Activated CD4-positive, alpha-beta T cell treated with anti-CD3 and anti-CD28 coated beads, Interleukin-2, amount 50 U/mL, for 48 hours (primary cell): ENCODE measurements at places on chromosomes 1 and 21.

DNA sequence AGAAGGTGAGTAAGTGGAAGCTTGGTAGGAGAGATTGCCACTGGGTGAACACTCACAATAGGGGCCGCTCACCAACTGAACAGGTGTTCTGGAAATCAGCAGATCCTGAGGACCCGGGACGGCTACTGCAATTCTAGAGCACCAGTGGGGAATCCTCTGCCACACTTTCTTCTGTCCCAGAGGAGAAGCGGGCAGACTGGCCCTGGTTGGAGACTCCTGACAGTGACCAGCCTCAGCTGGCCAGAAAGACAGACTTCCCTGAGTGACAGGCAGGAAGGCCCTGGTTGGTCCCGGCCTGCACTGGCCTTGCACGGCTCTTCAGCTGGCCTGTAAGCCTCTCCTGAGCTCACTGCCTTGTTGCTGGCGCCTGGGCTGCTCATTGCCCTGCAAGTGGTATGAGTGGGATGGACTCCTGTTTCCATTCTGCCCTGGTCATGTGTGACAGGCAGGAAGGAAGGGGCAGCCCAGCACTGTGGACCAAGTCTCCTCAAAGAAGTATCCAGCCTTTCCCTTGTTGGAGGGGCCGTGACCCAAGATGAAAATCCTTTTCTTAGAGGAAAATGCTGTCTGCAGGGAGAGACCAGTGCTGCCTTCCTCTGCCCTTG lies 34.5 kb downstream of the MAN1C1 start:
- DNase-seq: no peak

DNA sequence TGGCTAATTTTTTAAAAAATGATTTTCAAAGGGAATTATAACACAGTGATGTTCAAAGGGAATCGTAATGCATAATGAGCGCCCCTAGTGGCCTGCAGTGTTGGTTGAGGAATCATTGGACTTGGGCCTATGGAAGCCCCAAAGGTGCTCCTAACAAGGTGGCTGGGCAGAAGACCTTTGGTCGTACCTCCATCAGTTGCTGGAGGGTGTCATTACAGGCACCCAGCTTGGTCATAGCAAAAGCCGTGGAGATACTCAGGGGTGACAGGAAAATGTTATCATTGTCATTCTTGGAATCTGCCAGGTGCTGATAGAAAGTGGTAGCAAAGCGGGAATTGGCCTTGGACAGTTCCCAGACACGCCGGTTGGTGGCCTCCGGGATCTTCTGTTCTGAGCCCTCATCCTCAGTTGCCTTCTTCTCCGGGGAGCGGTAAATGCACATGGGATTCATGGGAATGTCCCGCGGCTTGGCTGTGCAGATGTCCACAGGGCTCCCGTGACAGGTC lies 2.7 kb downstream of the SERPINC1 start:
- DNase-seq: peak; percentile 51

DNA sequence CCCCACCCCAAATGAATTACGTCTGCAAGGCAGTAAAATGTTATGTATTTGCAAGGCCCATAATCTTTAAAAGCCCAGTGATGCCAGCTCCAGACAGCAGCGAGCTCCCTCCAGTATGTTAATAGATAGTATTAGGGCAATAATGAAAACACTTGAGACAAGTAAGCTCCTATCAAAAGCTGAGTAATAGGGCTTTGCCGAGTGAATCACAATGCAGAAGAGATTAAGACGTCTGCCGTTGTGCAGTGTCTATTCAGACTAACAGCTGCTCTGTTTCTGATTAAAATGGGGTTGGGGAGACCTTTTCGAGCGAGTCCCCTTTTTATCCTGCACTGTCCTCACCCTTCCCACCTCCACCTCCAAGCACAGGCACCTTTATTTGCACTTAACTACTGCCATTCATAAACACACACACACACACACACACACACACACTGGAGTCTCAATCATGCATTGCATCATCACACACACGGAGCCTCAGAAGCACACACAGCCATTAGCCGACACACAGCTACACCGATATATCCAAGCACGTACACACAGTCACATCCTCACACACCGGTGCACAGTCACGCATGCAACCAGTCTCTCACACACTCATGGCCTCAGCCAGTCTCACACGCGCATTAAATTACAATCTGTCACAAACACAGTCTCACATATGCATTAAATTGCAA lies 46.0 kb upstream of the FOXO6 start:
- DNase-seq: no peak

DNA sequence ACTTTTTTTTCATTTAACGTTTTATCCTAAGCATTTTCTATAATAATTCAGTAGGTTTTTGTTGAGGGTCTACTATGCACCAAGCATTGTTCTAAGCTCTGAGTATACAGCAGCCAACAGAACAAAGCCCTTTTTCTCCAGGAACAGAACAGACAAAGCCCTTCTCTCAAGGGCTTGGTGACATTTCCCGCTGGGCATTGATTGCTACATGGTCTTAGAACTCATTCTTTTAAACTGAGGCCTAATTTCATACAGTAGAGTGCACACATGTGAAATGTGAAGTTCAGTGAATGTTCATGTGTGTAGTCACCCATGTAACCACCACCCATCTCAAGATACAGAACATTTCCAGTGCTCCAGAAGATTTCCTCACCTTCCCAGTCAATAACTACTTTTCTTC lies 15.2 kb upstream of the PDIK1L start:
- DNase-seq: no peak

DNA sequence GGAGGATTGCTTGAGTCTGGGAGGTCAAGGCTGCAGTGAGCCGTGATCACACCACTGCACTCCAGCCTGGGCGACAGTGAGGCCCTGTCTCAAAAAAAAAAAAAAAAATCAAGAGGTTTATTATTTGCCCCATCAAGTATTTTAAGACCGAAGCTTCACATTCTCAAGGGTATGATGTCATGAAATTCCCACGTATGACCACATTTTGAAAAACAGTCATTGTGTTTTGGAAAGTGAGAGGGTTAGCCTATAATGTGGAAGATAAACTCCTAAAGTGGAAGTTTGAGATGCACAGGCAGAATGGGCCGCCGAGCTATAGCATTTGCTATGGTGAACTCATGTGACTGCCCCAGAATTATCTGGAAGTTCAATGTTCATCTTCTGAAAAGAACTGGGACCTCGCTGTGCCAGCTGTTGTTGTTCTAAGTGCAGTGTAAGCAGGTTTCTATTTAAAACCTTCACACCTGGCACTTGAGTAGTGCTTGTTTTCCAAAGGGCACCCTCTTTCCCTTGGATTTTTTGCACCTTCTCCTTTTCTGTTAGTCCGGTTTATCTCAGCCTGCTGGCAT lies 96.9 kb upstream of the SLC25A33 start:
- DNase-seq: no peak
